ENCODE measurements at places on chromosomes 12 and 14. TPM values are rescaled to one million over a fixed set of nuclear protein-coding genes. Genes with fewer than 3 reads are reported as not detected.

DNA sequence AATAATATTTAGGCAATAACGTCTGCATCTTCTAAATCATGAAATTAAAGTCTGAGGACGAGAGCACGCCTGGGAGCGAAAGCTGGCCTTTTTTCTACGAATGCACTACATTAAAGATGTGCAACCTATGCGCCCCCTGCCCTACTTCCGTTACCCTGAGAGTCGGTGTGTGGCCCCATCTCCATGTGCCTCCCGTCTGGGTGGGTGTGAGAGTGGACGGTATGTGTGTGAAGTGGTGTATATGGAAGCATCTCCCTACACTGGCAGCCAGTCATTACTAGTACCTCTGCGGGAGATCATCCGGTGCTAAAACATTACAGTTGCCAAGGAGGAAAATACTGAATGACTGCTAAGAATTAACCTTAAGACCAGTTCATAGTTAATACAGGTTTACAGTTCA lies 19.3 kb downstream of the CKB start:
- DNase-seq = no peak

Gene RBP5
- 61.2 TPM for polyA plus RNA-seq

GRCh38 chr12:57242691-57243454 lies 8.1 kb downstream of the STAC3 start:
- DNase-seq = peak; percentile 75

GRCh38 chr14:34053666-34054065 lies 102.8 kb upstream of the EGLN3 start:
- DNase-seq = no peak

Gene NTN4
- polyA plus RNA-seq = 94.0 TPM

Gene ASCL1
- 0.14 TPM for polyA plus RNA-seq

DNA sequence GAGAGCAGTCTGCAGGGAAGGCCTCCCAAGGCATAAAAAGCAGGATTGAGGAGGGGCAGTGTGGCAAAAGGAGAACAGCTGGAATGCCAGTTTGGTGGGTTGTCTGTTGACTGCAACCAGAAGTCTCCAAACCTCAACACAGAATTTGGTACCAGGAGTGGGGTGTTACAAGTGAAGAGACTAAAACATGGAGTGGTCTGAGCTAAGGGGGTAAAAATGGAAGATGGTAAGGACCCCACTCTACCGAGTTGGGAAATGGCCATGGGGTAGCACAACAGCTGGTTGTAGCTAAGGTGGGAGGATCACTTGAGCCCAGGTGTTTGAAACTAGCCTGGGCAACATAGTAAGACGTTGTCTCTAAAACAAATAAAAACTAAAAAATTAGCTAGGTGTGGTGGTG lies 17.8 kb upstream of the KLC1 start:
- DNase-seq = no peak

- no peak for DNase-seq
These were observed 3.3 kb downstream of the NEMF start for GRCh38 chr14:49849213-49849847.

DNA sequence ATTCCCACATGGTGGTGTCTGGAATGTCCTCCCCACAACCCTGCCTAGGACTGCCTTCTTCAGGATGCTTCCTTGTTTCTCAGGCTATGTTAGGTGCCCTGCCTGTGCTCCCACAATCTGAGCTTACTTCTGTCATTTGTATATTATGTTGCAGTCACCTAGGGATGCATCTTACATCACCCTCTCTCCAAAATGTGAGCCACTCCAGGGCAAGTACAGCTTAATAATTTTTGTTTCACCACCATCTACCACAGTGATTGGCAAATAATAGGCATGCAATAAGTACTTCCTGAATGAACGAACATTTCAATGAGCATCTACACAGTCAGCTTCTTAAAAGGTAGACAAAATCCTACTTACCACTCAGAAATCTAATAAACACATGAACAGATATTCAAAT lies 37.6 kb downstream of the ZFYVE26 start:
- no peak for DNase-seq

DNA sequence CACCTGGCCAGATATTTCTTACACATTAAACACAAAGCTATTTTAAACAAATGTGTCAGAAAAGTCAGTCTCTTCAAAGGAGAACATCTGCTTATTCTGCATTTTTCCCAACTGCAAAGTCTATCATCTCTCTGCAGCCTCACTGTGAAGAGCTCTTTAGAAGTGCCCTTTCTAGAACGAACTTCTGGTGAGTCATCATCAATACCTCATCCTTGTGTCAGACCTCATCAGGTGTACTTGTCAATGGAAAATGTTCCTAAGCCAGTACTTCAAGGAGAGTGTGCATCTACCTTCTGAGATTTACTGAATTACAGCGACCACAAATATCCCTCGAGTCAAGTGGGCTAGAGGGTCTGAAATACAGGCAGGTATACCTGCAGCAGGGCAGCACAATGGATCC lies 457.3 kb downstream of the LRIG3 start:
- DNase-seq = no peak

- no peak for DNase-seq
These were observed 5.8 kb upstream of the GLT8D2 start for GRCh38 chr12:104055686-104056388.

Measured in left renal cortex interstitium (tissue), 4 donors.